ENCODE measurements at places on chromosomes 7 and 10.
A peak's percentile ranks its signal among the peaks of the same experiment; 100 is the strongest.

DNA sequence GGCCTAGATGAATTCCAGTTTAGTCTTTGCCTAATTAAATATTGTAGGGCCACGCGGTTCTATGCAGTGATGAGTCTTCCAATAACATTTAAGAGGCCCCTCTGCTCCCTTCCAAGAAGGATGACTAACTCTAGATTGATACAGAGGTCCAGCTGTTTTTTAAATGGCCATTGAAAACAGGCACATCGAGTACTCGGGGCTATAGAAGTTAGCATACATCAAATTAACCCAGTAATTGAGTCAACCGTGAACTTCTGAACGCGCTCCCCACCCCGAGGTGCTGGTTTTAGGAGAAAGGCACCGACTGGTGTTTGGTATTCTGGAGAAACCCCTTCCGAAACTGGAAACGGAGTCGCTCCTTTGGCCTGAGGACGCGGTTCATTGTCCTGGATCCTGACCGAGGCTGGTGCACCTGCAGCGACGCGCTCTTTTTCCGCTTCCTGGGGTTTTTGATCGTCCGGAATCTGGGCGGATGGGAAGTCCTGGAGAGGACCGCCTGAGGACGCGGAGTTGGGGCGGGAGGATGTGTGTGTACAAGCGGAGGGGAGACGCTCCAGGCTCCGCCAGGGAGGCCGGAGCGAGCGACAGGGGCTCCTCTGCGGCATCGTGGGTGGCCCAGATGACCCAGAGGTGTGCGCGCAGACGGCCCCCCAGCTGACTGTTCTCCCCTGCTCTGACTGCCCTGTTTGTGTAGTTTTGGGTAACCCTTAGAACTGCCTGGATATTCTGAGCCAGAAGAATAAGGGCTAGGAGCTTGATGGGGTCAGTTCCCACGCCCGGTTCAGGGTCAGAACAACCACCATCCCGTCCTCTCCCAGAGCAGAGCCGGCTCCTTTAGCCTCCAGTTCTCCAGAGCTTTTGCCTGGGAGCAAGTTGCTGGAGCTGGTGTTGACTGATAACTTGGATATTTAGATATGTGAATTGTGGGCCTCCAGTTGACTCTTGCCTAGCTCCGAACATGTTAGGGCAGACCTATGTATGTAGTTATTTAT, 711 bp downstream of the FAM221A start:
- peak overlapping the region; percentile 57 for H3K4me3 ChIP-seq
- H3K27me3 ChIP-seq: no peaks in the 10 kb centered on the region
- H3K27ac ChIP-seq: peak overlapping the region; percentile 52

- peak; percentile 66 for DNase-seq
- H3K27ac ChIP-seq: no peak overlapping the region
- no peaks in the 10 kb centered on the region for H3K27me3 ChIP-seq
- peaks cover 19% of the 10 kb centered on the region for H3K4me1 ChIP-seq
Measured at GRCh38 chr10:48252354-48252650, 22.2 kb downstream of the FRMPD2 start.

GRCh38 chr10:119871881-119872609, 598 bp downstream of the MCMBP start:
- peak overlapping the region; percentile 96 for H3K4me3 ChIP-seq
- H3K27me3 ChIP-seq: no peaks in the 10 kb centered on the region
- H3K36me3 ChIP-seq: no peaks in the 10 kb centered on the region
- H3K27ac ChIP-seq: peak overlapping the region; percentile 94
- H3K4me1 ChIP-seq: peaks cover 21% of the 10 kb centered on the region

- no peaks in the 10 kb centered on the region for H3K27me3 ChIP-seq
- H3K4me3 ChIP-seq: peak overlapping the region; percentile 92
- peak; percentile 79 for DNase-seq
- H3K4me1 ChIP-seq: peaks cover 51% of the 10 kb centered on the region
Measured at GRCh38 chr7:16644636-16645592, 640 bp downstream of the ANKMY2 start.

- H3K4me3 ChIP-seq: no peak overlapping the region
- no peaks in the 10 kb centered on the region for H3K27me3 ChIP-seq
- no peak for DNase-seq
Measured at GRCh38 chr7:75920431-75921161, 5.6 kb downstream of the POR start.

- no peaks in the 10 kb centered on the region for H3K36me3 ChIP-seq
- DNase-seq: no peak
- no peak overlapping the region for H3K27ac ChIP-seq
- no peak overlapping the region for H3K4me3 ChIP-seq
Measured at GRCh38 chr7:69334701-69335100, 263.6 kb upstream of the AUTS2 start.

GRCh38 chr10:51000164-51000563, 74.1 kb upstream of the PRKG1 start:
- H3K36me3 ChIP-seq: no peaks in the 10 kb centered on the region
- no peak overlapping the region for H3K27ac ChIP-seq
- no peaks in the 10 kb centered on the region for H3K4me1 ChIP-seq
- no peak overlapping the region for H3K4me3 ChIP-seq
- H3K27me3 ChIP-seq: peaks cover 45% of the 10 kb centered on the region

DNA sequence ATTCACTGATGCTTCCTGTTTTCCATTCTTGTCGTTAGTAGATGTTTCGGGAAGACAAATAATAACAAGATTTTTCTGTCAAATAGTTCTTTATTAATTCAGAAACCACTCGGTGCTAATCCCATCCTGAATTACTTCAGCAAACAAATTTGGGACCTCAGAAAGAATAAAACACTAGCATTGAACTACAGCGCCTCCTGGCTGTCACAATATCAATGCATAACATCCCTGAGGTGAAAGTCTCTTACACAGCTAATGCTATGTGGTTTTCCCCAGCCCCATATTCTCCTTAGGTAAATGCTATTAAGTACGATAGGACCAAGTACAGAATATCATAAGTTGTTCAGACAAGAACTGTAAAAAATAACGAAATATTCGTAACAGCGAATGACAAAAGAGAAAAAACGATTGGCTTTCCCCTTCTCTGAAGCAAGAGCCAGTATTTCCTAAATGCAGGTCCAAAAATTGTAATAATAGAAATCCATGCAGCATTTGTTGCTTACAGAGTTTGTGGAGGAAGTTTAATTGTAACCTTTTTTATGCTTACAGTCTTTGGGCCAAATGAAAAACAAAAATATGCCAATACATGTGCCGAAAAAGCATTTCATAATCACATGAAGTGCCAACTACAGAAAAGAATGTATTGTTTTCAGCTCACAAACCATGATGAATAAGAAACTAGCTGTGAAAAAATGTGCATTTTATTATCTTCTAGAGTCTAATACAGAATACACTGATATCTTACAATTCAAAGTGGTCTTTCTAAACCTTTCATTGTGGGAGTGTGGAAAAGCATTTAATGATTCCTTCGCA, 47.3 kb downstream of the MYPN start:
- H3K4me1 ChIP-seq: peaks cover 33% of the 10 kb centered on the region
- H3K27ac ChIP-seq: no peak overlapping the region
- no peaks in the 10 kb centered on the region for H3K36me3 ChIP-seq

GRCh38 chr7:22400150-22400814, 43.3 kb upstream of the RAPGEF5 start:
- no peak for DNase-seq
- no peaks in the 10 kb centered on the region for H3K27me3 ChIP-seq
- H3K36me3 ChIP-seq: no peaks in the 10 kb centered on the region
- no peak overlapping the region for H3K27ac ChIP-seq
- no peaks in the 10 kb centered on the region for H3K4me1 ChIP-seq

DNA sequence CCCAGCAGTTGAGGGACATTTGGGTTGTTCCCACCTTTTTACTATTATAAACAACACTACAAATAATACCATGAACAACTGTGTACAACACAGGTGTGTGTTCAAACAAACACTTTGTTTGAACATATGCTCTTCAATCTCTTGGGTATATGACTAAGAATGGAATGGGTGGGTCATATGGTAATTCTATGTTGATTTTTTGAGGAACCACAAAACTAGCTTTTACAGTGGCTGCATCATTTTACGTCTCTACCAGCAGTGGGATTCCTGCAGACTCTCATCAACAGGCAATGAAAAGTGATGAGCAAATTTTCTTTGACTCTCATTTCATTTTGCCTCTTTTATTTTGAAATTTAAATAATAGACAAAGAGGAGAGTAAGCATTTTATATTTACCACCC, 116.9 kb upstream of the KLF14 start:
- H3K4me1 ChIP-seq: no peaks in the 10 kb centered on the region
- H3K36me3 ChIP-seq: peaks cover 11% of the 10 kb centered on the region

- H3K4me1 ChIP-seq: no peaks in the 10 kb centered on the region
- no peaks in the 10 kb centered on the region for H3K27me3 ChIP-seq
- H3K36me3 ChIP-seq: no peaks in the 10 kb centered on the region
Measured at GRCh38 chr10:93938140-93938539, 44.4 kb downstream of the SLC35G1 start.

- DNase-seq: peak; percentile 36
- no peaks in the 10 kb centered on the region for H3K36me3 ChIP-seq
- peak overlapping the region; percentile 59 for H3K27ac ChIP-seq
- no peak overlapping the region for H3K4me3 ChIP-seq
Measured at GRCh38 chr7:130356121-130356875, 11.7 kb downstream of the CPA5 start.

DNA sequence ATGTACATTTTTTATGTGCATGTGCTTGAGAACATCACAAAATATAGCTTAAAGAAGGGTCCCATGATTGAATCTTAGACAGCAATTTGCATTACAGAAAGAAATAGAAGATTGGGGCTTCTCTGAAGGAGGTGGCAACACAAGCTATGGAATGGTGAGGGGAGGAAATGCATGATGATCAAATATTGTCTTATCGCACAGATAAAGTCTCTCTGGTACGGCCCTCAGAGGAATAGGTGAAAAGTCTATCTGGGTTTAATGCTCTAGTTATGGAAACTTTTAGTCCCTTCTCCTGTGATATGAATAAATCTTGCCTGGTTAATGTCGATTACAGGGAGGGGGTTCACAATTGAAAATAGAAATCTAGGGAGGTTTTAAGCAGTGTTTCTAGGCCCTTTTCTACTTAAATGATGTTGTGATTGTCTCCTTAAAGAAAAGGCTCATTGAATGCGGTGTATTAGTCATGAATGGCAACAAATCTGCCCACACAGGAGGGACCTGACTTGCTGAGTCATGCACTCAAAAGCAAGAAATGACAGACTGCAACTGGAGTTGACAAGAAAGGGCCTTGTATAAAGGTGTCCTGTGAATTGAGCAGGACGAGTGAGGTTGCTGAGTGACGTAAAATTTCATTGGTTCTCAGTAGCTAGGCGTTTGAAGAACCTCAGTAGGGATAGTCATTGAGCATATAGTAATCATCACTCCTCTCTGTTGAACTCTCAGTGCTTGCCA, 133.4 kb upstream of the CSTF2T start:
- H3K4me3 ChIP-seq: no peak overlapping the region
- no peaks in the 10 kb centered on the region for H3K36me3 ChIP-seq
- H3K4me1 ChIP-seq: no peaks in the 10 kb centered on the region
- DNase-seq: peak; percentile 12
- H3K27ac ChIP-seq: no peak overlapping the region

GRCh38 chr10:27834476-27834875, 88.9 kb upstream of the MKX start:
- no peaks in the 10 kb centered on the region for H3K4me1 ChIP-seq
- peaks cover 23% of the 10 kb centered on the region for H3K27me3 ChIP-seq
- no peak overlapping the region for H3K27ac ChIP-seq
- H3K4me3 ChIP-seq: no peak overlapping the region
- DNase-seq: no peak

DNA sequence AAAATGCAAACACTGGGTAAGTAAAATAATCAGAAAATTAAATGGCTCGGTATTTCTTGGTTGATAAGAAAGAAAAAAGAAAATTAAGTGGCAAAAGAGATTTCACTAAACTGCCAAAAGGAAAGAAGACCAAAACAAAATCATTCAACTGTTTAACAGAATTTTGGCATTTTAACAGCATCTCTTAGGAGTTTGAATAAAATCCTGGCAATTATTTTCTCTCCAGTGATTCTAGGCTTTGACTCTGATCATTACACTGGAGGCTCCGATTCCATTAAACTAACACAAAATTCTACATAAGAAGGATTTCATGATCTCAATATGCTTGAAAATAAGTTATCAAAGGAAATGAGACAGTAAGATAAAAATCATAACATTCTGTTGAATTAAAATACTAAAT, 62.3 kb downstream of the ARHGAP21 start:
- no peaks in the 10 kb centered on the region for H3K4me1 ChIP-seq
- H3K27me3 ChIP-seq: no peaks in the 10 kb centered on the region
- no peak overlapping the region for H3K27ac ChIP-seq
- H3K4me3 ChIP-seq: no peak overlapping the region
- H3K36me3 ChIP-seq: no peaks in the 10 kb centered on the region
- DNase-seq: no peak

GRCh38 chr7:152145853-152146466, 120.5 kb downstream of the GALNT11 start:
- no peak overlapping the region for H3K27ac ChIP-seq
- H3K4me3 ChIP-seq: no peak overlapping the region
- H3K27me3 ChIP-seq: no peaks in the 10 kb centered on the region
- DNase-seq: peak; percentile 60

DNA sequence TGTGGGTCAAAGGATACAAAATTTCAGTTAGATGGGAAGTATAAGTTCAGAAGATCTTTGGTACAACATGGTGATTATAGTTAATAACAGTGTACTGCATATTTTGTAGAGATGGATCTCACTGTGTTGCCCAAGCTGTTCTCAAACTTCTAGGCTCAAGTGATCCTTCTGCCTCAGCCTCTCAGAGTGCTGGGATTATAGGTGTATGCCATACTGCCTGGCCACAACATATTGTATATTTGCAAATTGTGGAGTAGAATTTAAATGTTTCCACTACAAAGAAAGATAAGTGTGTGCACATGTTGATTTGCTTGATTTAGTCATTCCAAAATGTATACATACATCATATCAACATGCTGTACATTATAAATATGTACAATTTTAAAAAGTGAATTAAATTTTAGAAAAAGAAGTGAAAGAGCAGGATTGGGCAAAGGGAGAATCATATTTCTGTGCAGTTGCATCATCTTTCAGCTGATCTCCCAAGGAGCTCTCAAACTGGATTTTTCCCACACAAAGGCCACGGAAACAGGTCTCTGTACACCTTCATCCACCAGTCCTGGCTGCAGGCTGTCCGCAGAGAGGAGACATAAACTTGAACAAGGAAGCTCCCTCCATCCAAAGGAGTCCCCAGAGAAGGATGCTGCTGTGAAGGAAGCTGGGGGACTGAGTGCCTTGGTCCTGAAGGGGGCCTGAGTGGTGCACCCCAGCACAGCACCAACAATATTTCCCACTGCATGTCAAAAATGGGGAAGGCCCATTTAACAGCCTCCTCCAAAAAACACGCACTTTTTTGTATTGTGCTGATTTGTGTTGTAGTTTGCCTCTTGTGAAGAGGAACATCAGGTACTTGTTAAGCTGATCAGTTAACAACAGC, 217.1 kb upstream of the GHITM start:
- H3K36me3 ChIP-seq: no peaks in the 10 kb centered on the region
- peaks cover 4% of the 10 kb centered on the region for H3K27me3 ChIP-seq
- peaks cover 5% of the 10 kb centered on the region for H3K4me1 ChIP-seq
- H3K4me3 ChIP-seq: no peak overlapping the region

DNA sequence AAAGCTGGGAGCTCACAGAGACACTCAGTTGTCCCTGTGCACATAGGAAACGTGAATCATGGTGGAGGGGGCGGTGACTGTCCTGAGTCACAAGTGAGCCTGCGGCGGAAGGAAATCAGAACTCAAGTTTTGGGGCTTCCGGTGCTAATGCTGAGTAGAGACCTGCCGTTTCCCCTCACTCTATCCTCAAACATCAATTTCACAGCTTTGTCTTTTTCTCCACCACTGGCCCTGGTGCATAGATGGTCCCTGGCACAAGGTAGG, 21.9 kb downstream of the ADCYAP1R1 start:
- no peaks in the 10 kb centered on the region for H3K4me1 ChIP-seq
- no peaks in the 10 kb centered on the region for H3K36me3 ChIP-seq
- no peak overlapping the region for H3K4me3 ChIP-seq
- DNase-seq: no peak
- no peak overlapping the region for H3K27ac ChIP-seq

- no peaks in the 10 kb centered on the region for H3K4me1 ChIP-seq
- peak; percentile 5 for DNase-seq
- H3K27me3 ChIP-seq: no peaks in the 10 kb centered on the region
- no peak overlapping the region for H3K27ac ChIP-seq
- H3K4me3 ChIP-seq: no peak overlapping the region
Measured at GRCh38 chr7:112726076-112726475, 64.1 kb downstream of the TMEM168 start.

Measured in A673 (cell line).